Progenitor cell of endocrine pancreas (in vitro differentiated cells): ENCODE measurements at places on chromosomes 2 and 18.

DNA sequence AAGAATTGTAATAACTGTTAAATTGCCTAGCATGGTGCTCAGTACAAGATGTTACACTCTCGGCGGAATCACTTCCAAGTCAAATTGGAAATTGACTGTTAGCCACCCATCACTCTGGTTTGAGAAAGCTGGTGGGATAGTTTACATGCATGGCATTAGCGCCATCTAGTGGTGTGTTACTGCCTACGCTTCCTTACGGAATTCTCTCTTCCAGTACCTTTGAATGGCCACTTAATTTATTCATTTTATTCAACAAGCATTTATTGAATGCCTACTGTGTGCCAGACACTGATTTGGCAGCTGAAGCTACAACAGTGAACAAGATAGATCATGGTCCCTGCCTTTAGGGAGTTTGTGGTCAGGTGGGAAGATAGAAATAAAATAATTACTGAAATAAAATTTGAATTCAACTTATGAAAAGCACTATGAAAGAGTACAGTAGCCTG, 171.2 kb downstream of the TMEM247 start:
- DNase-seq = peak; percentile 50

- peak; percentile 15 for DNase-seq
Measured at GRCh38 chr2:114550895-114551793, 108.7 kb downstream of the DPP10 start.

DNA sequence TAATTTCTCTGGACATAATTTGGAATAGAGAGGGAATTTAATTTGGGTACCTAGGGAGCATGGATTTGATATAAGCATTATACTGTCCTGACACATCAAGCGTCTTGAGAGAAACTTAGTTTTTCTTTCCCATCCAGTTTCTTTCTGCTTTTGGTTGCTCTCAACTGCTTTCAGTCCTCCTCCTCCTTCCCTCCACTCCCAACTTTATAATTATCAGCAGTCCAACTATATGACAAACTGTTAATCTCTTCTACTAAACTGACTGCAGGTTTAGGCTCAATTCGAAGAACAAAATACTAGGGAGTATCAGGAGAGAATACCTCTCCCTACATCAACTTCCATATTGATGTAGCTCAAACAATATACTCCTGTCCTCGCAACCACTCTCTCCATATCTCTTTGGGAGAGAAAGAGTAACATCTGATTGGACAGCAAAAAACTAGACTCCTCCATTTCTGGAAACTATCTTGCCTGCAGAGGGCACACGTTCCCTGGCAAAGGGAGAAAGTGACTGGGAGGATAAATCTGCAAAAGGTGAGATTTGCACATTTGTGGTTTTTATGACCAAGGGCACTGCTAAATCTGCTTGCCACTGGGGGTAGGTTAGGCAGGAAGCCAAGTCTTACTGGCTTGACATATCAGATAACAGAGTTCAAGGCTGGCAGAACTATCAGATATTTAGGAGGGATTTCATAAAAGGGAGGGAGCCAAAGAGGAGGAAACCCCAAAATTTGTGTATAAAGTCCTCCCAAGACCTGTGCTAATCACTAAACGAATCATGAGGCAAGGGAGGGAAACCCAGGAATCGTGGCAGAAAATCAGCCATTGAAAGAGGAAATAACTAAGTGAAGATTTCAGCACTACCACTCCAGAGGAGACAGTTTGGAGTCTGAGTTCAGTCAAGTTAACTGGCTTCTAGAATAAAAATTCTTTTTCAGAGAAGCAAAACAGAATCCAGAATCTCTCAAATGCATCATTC, 40.0 kb downstream of the ICA1L start:
- DNase-seq = no peak

- no peak for DNase-seq
Measured at GRCh38 chr2:35852-36251, 10.5 kb downstream of the FAM110C start.

DNA sequence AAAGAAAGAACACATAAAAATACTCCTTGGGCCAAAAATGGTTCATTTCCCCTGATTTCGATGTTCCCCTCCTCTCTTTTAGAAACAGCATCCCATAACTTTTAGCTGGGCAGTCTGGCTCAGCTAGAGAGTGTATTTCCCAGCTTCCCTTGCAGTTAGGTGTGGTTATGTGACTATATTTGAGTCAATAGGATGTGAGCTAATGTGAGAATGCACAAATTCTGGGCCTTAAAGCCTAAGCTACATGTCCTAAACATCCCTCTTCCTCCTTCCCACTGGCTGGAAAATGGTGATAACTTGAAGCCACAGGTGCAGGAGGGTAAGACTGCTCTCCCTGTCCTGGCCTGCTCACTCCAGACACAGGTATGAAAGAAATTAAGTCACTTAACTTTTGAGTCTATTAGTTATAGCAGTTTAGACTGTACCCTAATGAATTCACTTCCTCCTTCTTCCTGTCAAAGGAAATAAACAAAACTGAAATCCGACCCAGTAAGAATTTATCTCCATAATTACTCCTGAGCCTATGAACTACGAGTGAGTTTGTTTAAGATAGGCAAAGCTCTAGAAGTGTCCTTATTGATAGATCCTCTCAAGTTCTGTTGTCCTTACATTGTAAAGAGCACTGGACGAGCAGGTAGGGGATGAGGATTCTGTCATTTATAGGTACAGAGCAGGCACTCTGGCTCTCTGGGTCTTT, 177.6 kb downstream of the MTX2 start:
- DNase-seq = no peak

DNA sequence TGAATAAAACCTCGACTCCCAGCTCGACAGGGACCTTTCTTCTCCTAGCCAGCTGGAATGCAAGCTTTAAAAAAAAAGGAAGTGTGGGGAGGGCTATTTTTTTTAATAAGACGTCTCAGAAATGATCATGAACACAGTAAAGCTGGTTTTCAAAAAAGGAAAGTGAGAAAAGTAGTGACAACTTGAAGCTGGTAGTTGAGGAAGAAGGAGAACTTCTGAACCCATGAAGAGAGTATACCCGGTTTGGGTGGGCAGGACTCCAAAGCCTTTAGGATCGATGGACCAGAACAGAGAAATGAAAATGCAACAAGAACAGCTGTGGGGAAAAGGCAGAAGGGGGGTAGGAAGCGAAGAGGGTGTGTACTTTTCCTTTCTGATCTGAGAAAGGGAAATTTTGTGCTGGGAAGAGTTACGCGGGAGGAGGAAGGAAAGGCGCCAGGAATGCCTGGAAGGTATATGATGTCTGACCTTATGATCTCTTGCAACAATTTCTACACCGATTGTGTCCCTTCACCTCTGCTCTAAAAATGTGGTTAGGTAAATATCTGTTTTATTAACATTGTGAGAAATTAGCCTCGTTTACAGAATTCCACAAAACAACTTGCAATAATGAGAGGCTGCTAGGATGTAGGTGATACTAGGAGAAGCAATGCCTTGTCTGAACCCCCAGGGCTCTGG, 22.6 kb upstream of the CYP1B1 start:
- no peak for DNase-seq

GRCh38 chr2:1489486-1489885, 76.2 kb downstream of the TPO start:
- DNase-seq = no peak

GRCh38 chr18:8411492-8411891, 197.7 kb upstream of the RAB12 start:
- no peak for DNase-seq

- no peak for DNase-seq
Measured at GRCh38 chr18:38257661-38258060, 692.1 kb upstream of the CELF4 start.

DNA sequence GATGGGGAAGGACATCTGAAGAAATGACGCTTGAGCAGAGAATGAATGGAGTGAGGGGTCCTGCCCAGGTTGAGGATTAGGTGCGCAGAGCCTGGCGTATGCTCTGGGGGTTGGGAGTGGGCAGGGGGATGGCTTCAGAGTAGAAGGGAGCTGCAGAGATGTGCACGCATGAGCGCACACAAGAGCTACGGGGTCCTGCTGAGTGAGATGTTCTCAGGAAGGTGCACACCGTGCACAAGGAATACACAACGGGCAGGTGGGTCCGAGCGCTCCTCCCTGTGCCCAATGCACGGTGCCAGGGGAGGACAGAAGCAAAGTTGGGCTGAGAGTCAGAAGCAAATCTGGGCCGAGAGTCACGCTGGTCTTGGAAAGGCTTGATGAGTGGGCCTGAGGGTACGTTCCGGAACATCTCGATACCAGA, 25.5 kb downstream of the TWIST2 start:
- DNase-seq = no peak

- no peak for DNase-seq
Measured at GRCh38 chr18:65919663-65920062, 168.9 kb downstream of the CDH7 start.

- no peak for DNase-seq
Measured at GRCh38 chr18:21321711-21322110, 79.7 kb downstream of the GREB1L start.

- DNase-seq = no peak
Measured at GRCh38 chr2:180231015-180231414, 223.9 kb upstream of the CWC22 start.

GRCh38 chr2:238864207-238865014, 16.5 kb downstream of the TWIST2 start:
- DNase-seq = peak; percentile 56

GRCh38 chr18:80258640-80259039, 11.3 kb upstream of the PARD6G start:
- no peak for DNase-seq

DNA sequence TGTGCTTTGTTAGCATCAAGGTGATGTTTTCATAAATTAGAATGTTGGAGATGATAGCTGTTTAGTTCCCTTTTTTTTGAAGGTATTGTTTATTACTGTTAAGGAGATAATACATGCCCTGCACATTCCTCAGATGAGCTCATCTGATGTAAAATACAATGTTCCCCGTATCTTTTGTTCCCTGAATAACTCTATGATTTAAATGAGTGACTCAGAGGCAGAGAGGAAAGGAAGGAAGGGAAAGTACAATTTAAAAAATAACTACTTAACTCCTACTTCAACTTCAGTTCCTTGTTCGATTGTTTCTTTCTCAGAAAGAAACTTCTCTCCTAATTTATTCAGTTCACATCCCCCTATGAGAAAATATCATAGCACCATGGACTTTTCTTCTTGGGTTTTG, 208.7 kb downstream of the KCNE4 start:
- DNase-seq = no peak

GRCh38 chr2:99900556-99900955, 241.8 kb downstream of the AFF3 start:
- DNase-seq = no peak

DNA sequence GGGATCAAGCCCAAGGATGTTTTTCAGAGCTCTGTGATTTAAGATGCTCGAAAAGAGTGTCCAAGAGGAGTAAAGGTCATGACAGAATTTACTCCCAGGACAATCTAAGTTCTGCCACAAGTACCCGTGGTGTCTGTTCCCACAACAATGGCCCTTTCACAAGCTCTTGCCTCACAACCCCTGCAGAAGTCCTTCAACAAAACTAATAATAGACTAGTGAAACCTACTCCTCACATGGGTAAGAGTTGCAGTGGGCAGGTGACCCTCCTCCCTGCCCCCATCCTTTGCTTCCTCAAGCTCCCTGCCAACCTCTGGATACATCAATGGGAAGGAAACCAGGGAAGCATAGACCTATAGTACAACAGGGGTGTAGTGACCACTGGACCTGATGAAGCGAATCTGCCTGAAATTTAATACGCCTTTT, 34.9 kb downstream of the PTCD3 start:
- no peak for DNase-seq

GRCh38 chr2:61244694-61245093, 82.7 kb downstream of the C2orf74 start:
- DNase-seq = no peak

GRCh38 chr2:55063713-55064323, 13.6 kb upstream of the RTN4 start:
- no peak for DNase-seq
